ENCODE measurements at places on chromosomes 2 and 18.

GRCh38 chr2:10919410-10919770, 7.7 kb downstream of the KCNF1 start:
- no peak for DNase-seq

GRCh38 chr2:38146275-38146906, 70.4 kb upstream of the CYP1B1 start:
- DNase-seq, result peak; percentile 10

- no peak for DNase-seq
Measured at GRCh38 chr2:96926236-96926635, 56.4 kb upstream of the SEMA4C start.

DNA sequence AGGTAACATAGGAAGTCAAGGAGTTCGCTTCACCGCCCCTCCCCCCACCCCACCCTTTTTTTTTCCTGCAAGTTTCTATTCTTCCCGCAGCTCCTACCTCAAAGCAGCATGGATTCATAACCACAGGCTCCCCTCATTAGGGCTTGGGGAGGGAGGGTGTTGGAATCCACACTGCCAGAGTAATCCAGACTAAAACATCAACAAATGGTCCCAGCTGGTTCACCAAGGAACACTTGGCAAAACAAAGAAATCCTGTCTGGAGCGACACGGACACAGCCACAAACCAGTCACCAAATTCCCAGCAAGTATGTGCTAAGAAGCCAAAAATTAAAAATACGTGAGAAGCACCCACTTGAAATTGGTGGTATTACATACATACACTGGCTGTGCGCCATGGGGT, 106.9 kb upstream of the PPP1CB start:
- DNase-seq, result no peak

- no peak for DNase-seq
Measured at GRCh38 chr2:205582366-205582765, 99.9 kb upstream of the NRP2 start.

- no peak for DNase-seq
Measured at GRCh38 chr2:227115761-227116160, 48.2 kb downstream of the COL4A4 start.

GRCh38 chr2:174682007-174682577, 82.2 kb downstream of the CHRNA1 start:
- peak; percentile 23 for DNase-seq

GRCh38 chr2:223046470-223047040, 5.4 kb upstream of the KCNE4 start:
- DNase-seq, result no peak

DNA sequence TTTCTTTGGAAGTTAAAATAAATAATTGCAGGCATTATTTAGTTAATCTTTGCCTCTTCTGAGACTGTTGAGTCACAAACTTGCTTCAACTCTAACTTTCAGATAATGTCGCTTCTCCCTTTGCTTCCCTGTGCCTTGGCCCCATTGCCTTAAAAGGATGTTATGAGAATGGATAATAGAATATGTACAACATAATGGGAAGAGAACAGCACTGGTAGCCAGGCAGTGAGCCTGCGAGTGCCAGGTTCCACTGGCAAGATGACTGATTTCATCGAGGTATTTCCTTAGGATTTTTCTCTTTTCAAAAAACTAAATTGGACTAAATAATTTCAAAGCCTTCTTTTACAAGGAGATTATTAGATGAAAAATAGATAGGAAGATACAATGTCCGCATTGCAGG, 420.9 kb downstream of the TGIF1 start:
- no peak for DNase-seq

- no peak for DNase-seq
Measured at GRCh38 chr2:207734636-207735512, 23.4 kb downstream of the CCNYL1 start.

GRCh38 chr2:166361351-166362153, 14.2 kb downstream of the SCN9A start:
- no peak for DNase-seq

DNA sequence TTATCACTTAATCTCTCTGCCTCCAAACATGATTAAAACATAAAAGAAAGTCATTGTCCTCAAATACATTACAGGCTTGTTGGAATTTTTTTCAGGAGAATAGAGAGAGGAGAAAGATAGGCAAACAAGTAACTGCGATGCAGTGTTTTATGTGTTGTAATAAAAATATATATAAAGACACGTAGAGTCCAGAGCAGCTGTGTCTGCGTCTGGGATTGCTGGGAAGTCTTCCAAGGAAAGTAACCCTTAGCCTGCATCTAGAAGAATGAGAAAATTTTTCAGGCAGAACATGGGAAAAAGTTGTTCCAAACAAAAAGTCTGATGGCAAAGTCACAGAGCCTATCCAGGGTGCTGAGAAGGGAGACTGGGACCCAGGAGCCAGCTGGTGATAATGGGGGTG, 91.8 kb upstream of the ST6GAL2 start:
- DNase-seq, result no peak

- DNase-seq, result no peak
Measured at GRCh38 chr2:64586883-64587481, 62.9 kb downstream of the AFTPH start.

- no peak for DNase-seq
Measured at GRCh38 chr2:72181616-72182015, 34.0 kb upstream of the CYP26B1 start.

DNA sequence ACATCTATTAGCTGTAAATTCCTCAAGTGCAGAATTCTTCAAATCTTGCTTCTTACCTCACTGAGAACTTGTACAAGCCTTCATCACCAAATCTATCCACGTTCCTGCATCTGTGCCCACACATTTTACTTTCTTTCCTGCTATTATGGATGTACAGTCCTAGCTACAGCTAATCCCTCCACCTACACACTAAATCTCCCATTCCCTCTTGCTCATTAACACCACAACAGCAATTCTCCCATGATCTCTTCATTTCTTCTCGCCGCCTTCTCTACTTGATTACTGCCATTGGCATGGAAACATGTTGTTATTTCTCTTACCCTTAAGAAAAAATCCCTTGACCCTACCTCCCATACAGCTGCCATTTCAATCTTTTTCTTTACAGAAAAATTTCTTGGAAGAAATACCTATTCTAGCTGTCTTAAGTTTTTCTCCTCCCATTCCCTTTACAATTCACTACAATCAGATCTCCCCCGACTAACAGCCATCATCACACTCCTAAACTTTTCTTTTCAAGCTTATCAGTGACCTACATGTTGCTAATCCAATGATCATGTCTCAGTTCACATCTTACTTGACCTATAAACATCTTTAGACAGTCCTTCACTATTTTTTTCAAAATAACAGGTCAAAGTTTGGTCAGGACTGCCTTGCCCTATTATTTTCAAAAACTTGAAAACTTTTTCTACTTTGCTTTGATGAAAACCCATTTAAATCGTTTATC, 41.0 kb downstream of the ROCK2 start:
- no peak for DNase-seq

GRCh38 chr2:71786291-71787107, 333.1 kb downstream of the DYSF start:
- no peak for DNase-seq

DNA sequence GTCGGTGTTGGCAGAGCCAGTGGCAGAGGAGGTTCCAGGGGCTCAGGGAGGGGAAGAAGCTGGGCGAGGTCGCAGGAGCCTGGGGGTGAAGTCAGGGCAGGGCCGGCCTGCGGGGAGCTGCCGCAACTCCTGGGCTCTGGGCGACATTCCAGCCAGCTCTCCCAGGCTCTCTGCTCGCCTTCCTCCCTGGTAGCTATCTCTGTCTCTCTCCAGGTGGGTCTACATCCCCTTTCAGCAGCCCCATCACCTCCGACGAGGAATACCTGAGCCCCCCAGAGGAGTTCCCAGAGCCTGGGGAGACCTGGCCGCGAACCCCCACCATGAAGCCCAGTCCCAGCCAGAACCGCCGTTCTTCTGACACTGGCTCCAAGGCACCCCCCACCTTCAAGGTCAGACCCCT, 27.0 kb downstream of the SPEG start:
- no peak for DNase-seq

DNA sequence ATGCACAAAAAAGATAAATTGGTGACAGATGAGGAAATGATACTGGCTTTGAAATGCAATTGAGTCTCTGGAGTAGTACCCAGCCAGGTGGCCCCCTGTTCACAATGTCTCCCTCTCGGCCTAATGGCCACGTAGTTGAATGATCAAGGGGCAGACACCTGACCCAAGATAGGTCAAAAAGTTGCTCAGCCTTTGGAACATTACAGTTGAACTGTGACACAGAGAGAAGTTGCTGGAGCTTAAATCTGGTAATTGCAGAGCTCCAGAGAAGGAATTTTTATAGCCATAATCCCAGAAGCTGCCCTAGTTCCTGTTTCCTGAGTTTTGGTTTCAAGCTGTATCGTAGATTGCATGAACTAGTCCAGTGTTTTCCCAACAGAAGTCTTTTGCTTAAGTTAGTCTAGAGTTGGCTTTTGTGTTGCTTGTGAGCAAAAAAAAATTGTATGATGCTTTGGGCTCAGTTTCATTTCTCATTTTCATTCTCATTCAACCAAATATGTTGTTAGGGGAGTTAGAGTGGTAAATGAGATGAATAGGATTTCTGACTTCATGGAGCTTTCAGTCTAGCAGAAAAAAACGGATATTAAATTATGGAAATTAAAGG, 117.9 kb downstream of the CSRNP3 start:
- DNase-seq, result no peak

DNA sequence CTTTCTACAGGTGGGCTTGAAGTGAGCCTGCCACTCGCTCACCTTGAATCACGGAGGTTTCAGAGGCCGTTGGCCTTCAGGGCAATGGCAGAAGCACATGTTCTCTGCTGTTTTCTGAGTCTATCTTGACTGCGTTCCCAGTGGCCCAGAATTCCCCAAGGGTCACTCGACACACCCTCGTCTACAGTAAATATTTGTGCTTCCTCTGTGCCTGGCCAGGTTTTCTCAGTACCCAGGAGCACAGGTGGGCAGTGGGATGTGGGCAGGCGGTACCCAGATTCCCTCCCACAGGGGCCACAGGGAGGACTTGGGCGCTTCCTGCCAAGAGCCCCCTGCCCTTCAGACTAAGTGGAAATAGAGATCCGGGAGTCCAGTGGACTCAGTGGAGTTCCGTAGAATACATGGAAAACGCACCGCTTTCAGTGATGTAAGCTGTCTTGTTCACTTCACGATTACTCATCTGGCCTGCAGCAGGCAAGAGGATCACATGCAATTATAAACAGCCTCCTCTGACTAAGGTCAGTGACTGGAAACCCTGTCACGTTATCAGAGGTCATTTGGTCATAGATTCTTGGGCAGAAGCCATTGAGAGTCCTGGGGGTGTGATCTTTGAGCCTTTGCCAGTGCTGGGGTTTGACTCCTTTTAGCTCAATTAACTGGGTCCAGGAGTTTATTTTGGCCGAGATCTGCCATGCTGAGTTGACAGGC, 179.8 kb downstream of the NEDD4L start:
- no peak for DNase-seq

- DNase-seq, result no peak
Measured at GRCh38 chr18:54843314-54843713, 15.0 kb downstream of the RAB27B start.

DNA sequence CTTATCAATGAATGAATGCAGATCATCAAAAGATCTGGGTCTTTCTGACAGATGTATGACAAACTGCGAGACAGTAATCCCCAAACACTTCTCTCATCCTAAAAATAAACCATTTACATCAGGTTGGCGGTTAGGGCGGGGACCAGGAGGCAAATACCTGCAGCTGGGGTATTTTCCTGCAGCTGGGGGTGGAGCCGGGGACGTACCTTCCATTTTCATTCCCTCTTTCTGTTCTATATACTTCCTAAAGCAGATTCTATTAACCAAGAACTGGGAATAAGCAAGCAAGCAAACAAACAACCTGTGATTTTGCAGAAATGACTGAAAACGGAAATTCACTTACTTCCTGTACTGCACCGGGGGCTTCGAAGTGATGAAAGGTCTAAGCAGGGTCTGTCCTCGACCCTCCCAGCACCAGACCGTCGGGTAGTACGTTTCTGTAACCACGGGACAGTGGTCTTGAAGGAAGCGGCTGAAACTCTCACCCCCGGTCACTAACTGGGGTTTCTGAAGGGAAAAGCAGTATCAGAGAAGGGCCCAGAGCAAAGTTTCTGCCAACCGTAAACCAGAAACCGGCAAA, 1.2 kb downstream of the ABHD3 start:
- DNase-seq, result no peak

- no peak for DNase-seq
Measured at GRCh38 chr2:215052404-215052803, 86.0 kb downstream of the ABCA12 start.

GRCh38 chr2:120609826-120610395, 125.8 kb upstream of the GLI2 start:
- DNase-seq, result no peak

DNA sequence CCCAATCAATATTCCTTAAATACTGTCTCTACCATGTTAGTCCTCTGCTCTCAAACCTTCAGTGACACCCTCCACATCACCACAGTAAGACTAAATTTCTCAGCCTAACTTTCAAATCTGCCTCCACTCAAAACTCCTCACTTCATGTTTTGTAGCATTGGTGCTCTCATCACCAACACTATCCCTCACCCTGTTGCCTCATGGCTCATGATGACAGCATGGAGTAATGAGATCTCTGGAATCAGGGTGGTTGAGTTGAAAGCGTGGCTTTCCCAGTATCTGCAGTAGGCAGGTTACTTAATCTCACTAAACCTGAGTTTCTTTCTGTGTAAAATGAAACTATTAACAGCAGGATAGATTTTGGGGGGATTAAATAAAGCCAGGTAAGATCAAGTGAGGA, 621.4 kb downstream of the NYAP2 start:
- DNase-seq, result no peak

DNA sequence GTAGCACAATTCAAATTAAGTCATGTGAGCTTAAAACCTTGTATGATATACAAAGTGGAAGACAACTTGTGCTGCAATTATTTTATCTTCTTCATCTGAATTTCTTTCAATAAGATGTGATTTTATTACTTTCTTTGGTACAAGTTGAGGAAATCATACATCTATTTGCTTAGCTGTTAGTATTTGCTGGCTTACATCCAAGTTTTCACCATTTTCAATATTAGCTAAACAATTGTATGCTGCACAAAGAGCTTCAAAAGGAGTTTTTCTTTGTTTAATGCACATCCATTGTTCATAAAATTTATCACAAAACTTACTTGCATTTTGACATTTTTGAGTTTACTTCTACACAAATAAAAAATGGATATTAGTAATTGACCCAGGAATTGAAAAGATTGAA, 40.9 kb downstream of the SCN9A start:
- DNase-seq, result no peak

DNA sequence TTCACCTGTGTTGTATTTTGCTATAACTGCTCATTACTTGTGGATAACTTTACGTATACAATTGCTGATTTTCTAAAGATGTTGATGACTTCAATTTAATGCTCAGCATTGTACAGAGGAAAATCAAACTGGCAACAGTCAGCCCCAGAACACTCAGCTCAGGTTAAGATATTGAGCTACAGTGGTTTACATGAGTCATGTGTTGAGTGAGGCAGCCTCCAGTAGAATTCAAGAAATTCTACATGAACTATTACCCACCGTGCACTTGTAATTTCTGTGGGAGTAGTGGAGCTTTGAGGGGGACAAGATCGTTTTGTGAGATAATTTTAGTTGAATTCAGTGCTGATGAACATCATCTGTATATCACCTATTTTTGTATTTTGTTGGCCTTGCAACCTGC, 292.3 kb downstream of the ALPK2 start:
- no peak for DNase-seq

Measured in stimulated activated CD8-positive, alpha-beta memory T cell treated with anti-CD3 and anti-CD28 coated beads, Interleukin-15, amount 100 ng/mL, for 48 hours (primary cell).